NCI-H460 (cell line): ENCODE measurements at places on chromosomes 1 and 21. TPM values are rescaled to one million over a fixed set of nuclear protein-coding genes. Genes with fewer than 3 reads are reported as not detected.

EXTL2 gene
- total RNA-seq = 18.1 and 19.0 TPM in 2 replicates

CXADR gene
- 22.6 and 25.8 TPM in 2 replicates for total RNA-seq

ATAD3C gene
- total RNA-seq = 0.05 and 0.06 TPM in 2 replicates

S100A7 gene
- total RNA-seq = not detected in 2 replicates

C1orf185 gene
- total RNA-seq = not detected in 2 replicates

PROK1 gene
- not detected in 2 replicates for total RNA-seq

PDC gene
- not detected in 2 replicates for total RNA-seq

OLIG1 gene
- not detected in 2 replicates for total RNA-seq

OR2M3 gene
- not detected in 2 replicates for total RNA-seq

GRCh38 chr1:27098431-27099134, 56.3 kb downstream of the SLC9A1 start:
- no peak for DNase-seq

DNA sequence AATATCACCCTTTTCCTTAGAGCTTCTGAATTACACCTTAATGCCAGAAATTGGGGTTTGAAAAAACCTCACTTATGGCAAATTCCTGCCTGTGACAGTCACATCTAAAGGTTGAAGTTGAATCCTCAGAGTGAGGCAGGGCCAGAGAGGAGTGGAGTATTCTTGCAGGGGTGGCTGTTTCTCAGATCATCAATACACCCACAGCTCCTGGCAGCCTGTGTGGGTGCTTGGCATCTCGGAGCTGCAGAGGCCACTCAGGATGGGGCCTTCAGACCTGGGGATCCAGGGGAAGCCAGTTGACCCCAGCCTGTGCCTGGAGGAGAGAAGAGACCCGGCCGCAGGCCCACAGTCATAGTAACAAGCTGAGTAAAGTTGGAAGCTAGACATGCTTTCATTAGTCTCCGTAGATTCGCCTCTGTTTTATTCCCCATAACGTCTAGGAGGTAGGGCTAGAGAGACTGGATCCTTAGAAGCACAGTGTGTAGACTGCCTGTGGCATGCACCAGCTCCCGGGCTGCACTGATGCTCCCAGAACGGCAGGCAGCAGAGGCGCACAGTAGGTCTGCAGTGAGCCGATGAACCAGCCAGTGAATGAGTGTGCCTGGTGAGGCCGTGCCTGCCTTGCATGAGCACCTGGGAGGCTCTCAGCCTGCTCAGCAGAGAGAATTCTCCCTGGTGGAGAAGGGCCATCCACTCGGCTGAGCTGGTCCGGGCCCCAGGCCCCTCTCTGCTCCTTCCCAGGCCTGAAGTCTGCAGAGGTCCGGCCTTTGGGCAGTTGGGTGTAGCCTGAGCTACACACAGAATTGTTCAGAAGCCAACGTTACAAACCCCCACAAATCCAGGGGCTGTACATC, 42.9 kb downstream of the TFF3 start:
- DNase-seq = no peak

DNA sequence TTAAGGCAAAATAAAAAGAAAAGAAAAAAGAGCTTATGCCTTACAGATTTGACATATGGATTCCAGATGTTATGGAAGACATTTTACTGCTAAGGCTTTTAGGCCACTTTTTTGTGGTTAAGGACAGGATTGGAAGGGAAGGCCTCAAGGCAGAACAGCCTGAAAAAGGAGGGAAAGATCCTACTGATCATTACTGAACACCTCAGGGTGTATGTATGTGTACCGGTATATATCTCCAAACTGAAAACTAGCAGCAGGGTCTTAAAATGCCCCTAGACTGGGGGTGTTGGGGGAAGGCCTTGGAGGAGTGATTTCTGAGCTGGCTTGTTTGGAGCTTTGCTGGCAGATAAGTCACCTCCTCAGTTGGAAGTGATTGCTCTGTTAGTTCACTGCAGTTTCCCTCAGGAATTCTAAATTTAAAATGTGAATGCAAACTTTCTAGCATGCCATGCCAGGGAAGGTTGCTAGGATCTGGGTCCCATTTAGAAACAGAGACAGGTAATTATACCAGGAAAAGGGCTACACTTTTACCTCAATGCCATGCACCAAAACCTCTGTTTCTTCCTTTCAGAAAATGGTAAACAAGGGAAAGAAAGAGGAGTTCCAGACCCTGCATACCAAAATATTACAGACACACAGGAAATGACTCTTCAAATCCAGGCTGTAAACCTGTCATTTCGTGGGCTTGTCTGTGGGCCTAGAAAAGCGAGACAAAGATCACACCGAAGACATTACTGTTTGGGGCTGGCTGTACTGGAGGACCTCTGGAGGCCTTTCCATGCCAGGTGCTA, 15.0 kb downstream of the C1orf52 start:
- no peak for DNase-seq

DNA sequence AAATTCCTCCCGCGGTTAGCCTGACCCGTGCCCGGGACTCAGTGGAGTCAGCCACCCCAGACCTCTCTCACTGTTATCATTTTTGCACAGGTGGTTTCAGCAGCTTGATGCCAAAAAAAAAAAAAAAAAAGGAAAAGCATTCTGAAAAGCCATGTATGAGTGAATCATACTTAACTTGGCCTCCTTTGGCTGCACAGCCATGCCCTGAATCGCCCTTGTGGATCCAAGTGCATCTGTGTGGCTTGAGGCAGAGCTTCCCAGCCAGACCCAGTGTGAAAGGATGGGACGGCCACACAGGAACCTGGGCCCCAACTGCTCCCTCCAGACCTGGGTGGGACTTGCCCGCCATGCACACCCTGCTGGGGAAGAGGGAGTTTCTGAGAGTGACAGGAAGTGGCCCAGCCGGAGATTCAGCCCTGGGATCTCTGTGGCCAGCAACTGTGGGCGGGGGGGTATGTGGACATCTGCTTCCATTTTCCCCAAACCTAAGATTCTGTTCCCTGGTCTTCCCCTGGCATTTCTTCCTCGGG, 8.6 kb downstream of the YBEY start:
- no peak for DNase-seq

- no peak for DNase-seq
Measured at GRCh38 chr1:202227053-202227672, 33.6 kb downstream of the LGR6 start.

- peak; percentile 86 for DNase-seq
Measured at GRCh38 chr1:179550746-179551682, 24.7 kb downstream of the NPHS2 start.

DNA sequence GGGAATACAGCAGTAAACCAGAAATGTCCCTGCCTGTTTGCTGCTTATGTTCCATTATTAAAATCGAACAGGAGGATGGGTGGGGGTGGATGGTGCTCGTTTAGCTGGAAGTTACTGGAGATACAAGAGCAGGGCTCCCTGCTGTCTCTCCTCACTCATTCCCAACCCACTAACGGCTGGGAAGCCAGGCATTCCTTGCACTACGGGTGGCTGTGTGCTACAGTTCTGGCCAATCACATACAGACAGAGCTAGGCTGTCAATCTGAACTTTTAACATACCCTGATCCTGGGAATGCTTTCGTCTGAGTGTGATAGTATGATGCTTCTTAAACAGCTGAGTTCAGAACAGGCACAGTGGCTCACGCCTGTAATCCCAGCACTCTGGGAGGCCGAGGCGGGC, 7.0 kb downstream of the SIPA1L2 start:
- no peak for DNase-seq

GRCh38 chr1:12031039-12031980, 12.0 kb downstream of the MIIP start:
- peak; percentile 11 for DNase-seq

GRCh38 chr1:18719786-18720451, 89.3 kb downstream of the PAX7 start:
- no peak for DNase-seq

DNA sequence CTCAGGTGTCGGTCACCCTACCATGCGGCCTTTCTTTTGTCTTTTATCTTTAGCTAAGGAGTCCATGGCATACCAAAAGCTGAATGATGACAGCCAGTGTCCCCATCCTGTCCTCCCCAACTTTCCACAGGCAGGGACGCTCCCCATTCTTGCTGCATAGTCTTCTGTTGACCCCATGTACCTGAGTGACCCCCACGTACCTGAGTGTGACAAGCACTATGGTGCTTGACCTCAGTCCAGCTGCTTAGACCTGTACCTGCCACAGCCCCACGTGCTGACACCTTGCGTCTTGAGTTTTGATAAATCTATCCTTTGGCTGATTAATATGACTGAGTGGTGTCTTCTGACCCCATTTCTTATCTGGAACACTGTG, 26.9 kb downstream of the SKI start:
- DNase-seq = no peak

- DNase-seq = no peak
Measured at GRCh38 chr21:45912611-45913417, 68.8 kb upstream of the COL6A1 start.

DNA sequence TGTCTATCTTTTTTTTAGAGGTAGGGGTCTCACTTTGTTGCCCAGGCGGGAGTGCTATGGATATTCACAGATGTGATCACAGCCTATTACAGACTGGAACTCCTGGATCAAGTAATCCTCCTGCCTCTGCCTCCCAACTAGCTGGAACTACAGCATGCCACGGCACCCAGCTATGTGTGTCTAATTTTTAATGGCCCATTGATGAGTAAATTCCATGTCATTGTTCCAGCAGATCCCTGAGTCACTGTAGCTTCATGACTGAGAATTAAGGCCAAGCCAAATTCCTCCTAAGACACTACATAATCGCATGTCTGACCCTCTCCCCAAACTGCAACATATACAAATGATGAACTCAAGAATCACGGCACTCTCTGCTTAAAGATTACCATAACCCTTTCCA, 84.2 kb upstream of the RGS2 start:
- DNase-seq = peak; percentile 30

DNA sequence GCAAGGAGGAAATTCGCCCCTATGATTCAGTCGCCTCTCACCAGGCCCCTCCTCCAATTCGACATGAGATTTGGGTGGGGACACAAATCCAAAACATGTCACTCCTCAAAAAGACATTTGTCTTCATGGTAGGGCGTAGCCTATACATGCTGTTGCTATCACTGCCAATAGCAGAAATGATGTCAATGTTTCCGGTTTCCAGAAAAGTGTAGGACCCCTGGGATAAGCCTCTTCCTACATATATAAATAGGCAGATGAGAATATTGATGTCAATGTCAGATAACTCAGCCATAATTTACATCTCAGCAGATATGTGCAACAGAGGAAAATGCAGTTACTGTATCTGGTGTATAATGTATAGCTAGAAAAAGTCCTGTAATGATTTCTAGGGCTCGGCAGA, 16.7 kb downstream of the LRRC3 start:
- no peak for DNase-seq

DNA sequence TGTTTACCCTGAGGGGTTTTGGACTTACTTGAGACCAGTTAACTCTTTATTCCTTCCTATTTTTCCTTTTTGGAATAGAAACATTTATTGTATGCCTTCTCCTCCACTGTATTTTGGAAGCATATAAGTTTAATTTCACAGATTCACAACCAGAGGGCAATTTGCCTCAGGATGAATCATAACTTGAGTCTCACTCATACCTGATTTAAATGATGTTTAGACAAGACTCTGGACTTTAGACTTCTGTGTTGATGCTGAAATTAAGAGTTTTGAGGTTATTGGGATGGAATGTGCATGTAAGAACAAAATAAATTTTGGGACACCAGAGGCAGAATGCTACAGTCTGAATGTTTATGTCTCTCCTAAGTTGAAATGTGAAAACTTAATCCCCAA, 7.1 kb upstream of the ADAM30 start:
- no peak for DNase-seq
